ENCODE measurements at places on chromosomes 3 and 15.

DNA sequence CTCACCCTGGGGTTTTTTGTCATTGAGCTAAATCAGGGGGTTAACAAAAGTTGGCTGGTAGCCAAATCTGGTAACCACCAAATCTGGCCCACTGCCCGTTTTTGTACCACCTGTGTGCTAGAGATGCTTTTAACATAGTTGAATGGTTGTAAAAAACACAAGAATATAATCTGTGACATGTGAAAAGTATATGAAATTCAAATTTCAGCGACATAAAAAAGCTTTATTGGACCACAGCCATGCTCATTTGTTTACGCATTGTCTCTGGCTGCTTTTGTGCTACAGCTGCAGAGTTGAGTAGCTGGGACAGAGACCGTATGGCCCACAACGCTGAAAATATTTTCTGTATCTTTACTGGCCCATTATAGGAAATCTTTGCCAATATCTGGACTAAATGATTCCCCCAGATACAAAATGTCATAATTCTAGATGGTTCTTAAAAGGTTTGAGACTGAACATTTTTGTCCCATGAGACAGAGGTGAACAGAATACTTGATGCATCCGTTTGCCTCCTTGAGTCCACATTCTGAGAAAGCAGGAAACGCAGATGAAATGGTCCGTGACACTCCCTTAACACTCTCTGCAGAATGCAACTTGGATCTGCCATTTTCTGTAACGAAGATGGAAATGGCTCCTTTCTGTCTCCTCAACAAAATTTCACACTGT is 120.9 kb upstream of the PDZRN3 start:
- DNase-seq = no peak

DNA sequence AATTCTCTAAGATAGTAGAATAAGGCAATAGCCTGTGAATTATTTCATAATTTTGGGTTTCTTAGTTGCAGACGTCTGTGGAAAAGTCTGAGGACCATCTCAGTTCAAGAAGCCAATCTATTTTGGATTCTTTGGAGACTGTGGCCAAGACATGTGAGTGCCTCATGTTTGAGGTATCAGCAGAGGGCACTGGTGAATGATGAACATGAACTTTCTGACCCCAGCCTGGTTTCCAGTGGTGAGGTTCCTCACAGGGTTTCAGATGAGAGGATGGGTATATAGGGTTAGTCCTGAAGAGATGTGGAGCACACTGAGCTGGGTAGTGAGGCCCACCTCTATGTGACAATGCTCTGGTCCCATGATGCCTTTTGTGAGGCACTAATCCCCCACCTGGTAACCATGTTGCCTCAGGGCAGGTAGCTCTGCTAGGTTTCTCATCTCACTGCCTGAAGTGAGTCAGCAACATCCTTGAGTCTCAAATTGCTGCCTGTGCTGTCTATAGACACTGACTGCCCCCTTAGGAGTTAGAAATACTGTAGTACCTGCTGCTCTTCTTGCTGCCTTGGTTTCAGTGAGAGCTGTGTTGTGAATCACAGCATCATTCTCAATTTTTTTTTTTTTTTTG is 32.3 kb downstream of the C3orf62 start:
- DNase-seq = peak; percentile 37

DNA sequence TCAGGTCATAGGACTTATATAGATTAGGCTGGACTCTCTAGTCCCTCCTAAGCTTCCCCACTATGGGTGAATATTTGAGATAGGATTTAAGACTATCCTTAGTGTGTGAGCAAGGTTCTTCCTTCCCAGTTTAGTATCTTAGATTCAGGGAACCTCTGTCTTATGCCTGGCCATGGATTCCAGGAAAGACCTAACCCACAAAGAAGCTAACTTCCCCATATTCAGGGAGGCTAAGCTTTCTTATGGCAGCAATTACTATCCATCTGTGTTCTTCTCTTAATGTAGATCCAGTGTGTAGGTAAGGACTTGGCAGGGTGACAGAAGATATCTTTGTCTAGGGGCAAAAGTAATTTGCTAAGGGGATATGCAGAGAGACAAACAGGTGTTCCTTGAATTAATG is 25.5 kb upstream of the PIK3R4 start:
- DNase-seq = no peak

GRCh38 chr15:39396979-39397615 is 183.8 kb upstream of the THBS1 start:
- DNase-seq = no peak

GRCh38 chr15:70259028-70259424 is 161.3 kb upstream of the TLE3 start:
- no peak for DNase-seq

DNA sequence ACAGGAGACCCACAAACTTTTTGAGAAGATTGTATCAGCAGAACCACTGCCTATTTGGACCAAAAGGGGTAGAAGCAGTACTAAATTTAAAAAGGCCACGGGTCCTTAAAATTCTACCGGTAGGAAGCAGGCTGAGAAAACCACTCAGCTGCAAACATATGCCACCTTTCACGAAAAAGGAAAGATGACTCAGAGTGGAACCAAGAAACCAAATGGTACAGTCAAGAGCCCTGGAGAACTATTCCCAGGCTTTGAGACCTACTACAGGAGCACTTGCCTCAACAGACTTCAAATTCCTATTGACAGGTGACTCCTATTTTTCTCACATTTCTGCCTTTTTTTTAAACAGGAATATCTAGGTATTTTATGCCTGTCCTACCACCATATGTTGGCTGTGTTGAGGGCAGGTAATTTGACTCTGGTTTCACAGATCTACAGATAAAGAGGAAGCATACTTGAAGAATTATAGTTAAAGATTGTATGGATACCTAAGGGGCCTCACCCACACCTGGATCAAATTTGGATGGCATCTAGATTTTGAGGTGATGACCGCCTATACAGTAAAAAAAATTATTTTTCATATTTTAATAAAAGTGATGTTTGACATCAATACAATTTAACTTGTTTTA is 10.1 kb downstream of the GOLIM4 start:
- DNase-seq = no peak

DNA sequence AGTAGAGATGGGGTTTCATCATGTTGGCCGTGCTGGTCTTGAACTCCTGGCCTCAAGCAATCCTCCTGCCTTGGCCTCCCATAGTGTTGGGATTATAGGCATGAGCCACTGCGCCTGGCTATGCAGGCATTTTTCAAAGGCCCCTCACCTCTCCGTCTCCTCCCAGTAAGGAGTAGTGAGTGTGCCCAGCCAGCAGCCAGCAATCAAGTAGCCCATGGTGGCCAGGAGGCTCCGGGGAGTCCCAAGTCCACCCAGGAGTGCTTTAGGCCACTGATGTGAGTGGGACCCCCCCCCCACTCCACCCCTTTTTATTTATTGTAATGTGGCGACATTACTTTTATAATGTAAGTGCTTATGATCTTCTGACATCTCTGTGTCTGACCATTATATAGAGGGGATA is 8.1 kb downstream of the ISG20 start:
- peak; percentile 17 for DNase-seq

DNA sequence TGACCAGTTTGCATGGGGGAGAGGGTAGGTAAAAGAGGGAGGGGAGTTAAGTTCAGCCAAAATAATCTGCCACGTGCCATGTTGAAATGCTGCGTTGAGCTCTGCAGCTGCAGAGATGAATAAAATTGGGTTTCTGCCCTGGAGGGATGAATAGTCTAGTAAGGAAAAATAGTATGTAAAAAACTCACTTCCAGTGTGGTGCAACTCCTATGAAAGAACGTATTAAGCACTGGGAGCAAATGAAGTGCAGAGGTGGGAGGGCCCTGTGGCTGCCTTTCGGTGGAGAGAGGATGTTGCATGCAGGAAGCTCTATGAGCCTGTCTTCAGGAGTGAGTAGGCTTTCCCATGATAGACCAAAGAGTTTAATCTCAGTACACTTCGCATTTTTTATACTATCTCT is 8.6 kb downstream of the CEP63 start:
- DNase-seq = no peak

- no peak for DNase-seq
Measured at GRCh38 chr15:89958107-89958805, 42.9 kb upstream of the ZNF710 start.

- DNase-seq = no peak
Measured at GRCh38 chr3:130426206-130426605, 80.7 kb downstream of the COL6A5 start.

GRCh38 chr3:143839980-143840379 is 8.3 kb downstream of the SLC9A9 start:
- no peak for DNase-seq

- DNase-seq = peak; percentile 29
Measured at GRCh38 chr15:31280046-31280830, 46.4 kb upstream of the KLF13 start.

- DNase-seq = peak; percentile 35
Measured at GRCh38 chr3:158659454-158660237, 12.8 kb downstream of the LXN start.

- no peak for DNase-seq
Measured at GRCh38 chr15:85396554-85396953, 16.2 kb downstream of the AKAP13 start.

DNA sequence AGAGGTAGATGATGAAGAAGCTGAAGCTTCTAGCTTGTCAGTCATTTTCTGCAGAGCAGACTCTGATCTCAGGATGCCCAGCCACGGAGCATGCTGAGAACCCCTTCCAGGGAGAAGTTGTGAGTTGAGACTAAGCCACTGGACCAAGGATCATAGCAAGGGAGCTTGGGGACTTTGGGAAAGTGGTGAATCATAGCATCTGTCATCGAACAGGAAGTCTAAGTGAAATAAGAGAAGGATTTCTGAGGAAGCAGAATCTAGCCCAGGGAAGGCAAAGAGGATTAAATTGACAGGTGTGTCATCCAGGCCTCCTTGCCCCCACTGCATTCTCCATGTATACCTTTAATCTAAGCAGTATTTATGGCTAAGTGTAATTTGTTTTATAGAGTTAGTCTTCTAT is 71.8 kb upstream of the TMEM108 start:
- DNase-seq = no peak

DNA sequence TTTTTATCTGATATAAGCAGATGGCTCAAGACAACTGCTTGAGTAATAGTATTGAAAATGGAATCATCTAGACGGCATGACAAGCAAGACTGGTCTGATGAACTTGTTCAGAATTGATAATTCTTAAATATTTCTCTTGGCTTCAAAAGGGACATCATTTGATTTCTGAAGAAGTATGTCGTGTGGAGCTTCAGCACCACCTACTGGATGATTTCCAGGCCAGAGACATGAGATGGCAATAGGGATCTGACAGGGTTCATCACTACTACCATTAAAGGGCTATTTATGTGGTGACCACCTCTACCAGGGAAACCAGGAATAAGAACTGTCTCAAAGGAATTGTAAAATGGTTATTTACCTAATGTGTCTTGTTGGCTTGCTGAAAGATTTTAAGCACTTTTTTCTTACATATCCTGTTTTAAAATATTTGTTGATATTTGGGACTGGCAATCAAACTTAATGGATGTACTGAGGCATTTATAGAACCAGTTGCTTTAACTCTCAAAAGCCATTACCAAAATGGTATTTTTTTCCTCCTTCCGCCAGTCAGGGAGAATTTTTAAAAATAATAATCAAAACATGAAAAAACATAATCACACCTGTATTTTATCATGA is 99.5 kb upstream of the FAM98B start:
- peak; percentile 36 for DNase-seq

DNA sequence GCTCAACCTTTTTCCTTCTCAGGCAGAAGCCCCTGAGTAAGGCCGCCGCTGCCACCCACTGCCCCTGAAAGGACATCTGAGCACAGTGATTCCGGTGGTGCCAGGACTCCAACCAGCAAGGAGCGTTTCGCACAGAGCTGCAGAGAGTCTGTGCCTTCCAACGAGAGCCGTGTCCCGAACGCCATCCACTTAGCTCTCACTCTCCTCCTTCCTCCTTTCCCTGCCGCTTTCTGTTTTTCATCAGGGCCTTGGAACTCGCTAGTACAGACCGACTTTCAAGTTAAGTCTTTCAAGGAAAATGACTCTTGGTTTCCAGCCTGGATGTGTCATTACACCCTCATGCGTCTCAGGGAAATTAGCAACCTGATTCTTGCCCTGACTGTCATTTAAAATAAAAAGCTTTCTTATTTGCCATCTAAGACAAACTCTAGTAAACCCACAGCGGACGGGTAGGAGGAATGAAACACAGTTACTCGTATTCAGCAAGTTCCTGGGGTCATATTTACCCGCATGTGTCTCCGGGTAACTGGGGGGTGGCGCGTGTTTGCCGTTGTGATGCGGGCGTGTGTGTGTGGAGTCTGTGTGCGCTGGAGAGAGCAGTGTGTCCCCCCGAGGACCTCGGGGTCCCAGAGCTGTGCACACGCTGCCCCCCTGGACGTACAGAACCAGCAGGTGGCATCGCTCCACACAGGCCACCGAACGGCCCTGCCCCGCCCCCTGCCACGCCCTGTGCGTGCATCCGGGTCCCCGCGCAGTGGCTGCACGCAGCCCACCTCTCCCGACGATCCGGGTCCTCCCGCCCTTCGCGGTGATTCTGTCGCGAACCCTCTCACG is 30.4 kb upstream of the ALDH1A3 start:
- no peak for DNase-seq

DNA sequence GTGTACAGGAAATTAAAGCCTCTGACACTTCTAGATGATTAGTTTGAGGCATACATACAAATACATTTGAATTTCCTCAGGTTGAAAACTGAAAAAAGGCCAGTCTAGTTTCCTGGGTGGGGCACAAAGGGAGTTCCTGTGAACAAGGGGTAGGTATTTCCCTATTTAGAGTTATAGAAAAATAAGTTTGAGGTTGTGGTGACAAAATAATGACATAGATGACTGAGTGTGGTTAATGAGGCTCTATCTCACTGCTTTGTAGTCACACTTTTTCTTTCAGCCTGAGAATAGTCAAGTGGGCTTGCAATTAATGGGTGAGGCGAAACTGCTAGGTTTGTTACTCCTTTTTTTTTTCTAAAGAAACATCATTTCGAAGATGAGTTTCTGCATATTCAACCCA is 4.3 kb downstream of the SLCO3A1 start:
- DNase-seq = no peak

DNA sequence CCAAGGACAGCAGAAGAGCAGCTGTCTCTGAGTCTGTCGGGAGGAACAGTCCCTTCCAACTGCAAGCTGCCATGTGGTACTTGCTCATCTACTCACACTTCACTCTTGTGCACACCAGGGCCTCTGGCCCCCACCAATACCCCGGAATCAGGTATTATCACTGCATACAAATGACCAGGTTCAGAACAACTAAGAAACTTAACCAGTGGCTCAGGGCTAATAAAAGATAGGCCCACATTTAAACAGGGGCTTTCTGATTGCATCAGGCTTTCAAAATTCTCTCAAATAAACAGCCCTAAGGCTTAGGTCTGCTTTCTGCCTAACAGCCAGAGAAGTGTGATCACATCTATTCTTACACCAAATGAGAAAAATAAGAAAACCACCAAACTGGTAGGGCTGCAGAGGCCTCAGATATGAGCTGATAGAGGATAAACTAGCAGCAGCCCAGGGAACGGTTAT is 20.7 kb downstream of the CCDC12 start:
- no peak for DNase-seq

GRCh38 chr3:41001556-41001955 is 197.7 kb upstream of the CTNNB1 start:
- DNase-seq = no peak

Data from H9 (cell line).